SK-N-DZ (cell line): ENCODE measurements at places on chromosomes 1 and 21.

DNA sequence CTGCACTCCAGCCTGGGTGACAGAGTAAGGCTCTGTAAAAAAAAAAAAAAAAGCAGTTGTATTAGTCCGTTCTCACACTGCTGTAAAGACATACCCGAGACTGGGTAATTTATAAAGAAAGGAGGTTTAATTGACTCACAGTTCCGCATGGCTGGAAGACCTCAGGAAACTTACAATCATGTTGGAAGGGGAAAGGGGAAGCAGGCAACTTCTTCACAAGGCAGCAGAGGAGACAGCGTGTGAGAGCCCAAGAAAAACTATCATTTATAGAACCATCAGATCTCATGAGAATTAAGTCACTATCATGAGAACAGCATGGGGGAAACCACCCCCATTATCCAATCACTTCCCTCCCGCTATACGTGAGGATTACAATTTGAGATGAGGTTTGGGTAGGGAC, 151.7 kb upstream of the NR5A2 start:
- no peak for DNase-seq

- DNase-seq: no peak
Measured at GRCh38 chr1:155179112-155180031, 5.7 kb downstream of the TRIM46 start.

DNA sequence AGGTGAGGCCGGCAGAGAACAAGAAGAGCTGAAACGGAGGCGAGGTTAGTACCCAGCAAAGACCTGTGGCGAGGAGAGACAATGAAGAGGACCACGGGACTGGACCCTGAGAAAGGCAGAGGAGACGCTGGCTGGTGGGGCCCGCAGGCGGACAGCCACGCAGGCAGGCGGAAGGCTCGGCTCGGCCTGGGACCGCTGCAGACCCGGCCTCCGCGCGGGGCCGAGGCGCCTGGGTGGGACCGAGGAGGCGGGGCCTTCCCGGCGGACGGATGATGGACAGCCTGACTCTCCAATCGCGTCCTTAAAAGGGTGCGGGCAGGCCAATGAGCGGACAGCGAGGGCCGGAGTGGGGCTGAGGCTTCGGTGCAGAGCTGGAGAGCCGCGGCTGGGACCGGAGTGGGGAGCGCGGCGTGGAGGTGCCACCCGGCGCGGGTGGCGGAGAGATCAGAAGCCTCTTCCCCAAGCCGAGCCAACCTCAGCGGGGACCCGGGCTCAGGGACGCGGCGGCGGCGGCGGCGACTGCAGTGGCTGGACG, at the start of gene MPZL1:
Gene MPZL1, plus strand, starts transcription at position 366 of the 535 bp plus-strand sequence. CDS start 170 bp downstream, outside the sequence.
- peak; percentile 91 for DNase-seq

DNA sequence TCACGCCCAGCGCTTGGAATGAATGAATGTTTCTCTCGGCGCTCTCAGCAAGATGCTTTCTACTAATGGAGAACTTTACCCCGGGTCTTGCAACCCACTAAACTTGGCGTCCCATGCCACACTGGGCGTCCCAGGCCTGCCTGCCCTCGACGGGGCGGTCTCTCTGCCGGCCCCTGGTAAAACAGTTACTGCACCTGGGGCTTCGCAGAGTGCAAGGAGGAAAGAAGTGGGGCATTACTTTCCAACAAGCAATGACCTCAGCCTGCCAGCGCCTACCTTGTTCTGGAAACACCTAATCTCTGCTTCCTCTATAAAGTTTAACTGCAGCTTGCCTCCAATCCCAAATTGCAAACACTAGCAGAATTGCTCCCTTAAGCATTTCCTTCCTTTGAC, 27.8 kb upstream of the NFIA start:
- no peak for DNase-seq

GRCh38 chr1:39926343-39926793, 24.7 kb upstream of the MYCL start:
- DNase-seq: no peak

GRCh38 chr1:34686531-34686930, 68.3 kb upstream of the GJB5 start:
- DNase-seq: no peak

GRCh38 chr1:52792036-52792435, 50.5 kb upstream of the ZYG11A start:
- no peak for DNase-seq

- no peak for DNase-seq
Measured at GRCh38 chr1:243550276-243550675, 294.4 kb downstream of the SDCCAG8 start.

DNA sequence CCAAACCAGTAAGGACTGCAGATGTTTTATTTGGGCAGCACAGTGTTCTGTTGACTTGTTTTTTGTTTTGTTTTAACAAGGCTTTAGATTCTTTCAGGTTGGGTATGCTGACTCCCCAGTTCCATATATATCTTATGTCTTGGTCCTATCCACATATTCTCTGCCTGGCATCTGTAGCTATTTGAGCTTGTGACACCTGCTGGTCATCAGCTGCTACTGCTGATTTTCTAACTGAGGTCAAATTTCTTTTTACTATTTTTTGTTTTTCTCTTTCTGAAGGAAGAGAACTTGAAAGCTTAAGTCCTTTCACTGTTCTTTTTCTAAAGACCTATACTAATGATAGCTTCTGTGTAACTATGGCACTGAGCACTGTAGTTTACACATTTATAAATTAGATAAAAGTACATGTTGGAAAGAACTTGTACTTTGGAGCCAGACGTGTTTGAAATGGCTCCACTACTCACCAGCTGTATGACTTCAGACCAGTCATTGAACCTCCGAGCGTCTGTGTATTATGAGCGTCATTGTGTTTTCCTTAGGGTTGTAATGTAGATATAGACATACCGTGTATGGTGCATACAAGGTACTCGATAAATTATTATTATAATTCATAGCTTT, 109.4 kb downstream of the NRDC start:
- peak; percentile 35 for DNase-seq

DNA sequence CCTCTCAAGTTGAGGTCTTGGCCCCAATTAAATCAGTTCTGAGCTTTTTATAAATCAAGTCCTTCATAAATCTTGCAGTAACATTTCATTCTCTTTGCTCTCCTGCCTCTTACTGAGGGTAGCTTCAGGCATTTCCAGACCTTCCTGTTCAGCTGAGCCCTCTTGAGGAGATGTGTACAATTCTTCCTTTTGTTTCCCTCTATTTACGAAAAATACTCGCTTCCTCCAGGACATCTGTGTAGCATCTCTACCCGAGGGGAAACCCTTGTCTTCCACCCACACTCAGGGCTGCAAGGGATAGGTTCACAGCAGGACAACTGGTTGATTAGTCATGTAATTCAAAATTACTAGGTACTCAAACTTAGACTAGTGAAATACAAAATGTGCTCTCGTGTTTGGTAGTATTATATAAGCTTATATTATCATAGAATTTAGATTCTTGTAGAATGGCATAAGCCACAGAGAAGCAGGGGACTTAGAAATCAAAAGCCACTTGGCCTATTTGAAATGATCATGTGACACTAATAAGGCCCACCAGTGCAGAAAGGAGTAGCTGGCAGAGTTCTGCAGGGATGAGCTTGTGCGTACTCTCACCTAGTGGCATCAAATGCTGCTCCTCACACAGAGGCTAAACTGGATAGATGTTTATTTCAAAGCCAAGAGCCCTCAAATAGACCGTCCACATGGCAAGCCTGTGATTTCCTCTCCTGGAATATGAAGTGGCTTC, 126.7 kb downstream of the GDAP2 start:
- no peak for DNase-seq

DNA sequence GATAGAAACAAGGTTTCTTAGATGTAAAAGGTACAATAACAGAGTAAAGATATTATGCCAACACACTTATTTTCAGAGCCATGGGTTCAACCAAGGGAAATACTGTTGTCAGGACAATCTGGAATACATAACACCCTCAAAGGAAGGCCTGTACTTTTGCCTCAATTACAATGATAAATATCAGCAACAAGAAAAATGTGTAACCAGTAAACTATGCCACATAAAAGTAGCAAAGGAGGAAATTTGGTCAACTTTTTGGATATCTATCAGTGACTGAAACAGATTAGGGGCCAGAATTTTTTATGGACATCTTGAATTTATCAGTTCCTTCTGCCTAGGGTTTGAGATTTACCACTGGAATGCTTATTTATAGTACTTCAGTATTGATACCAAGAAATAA, 24.6 kb upstream of the RAP1GAP start:
- DNase-seq: no peak

GRCh38 chr21:34037009-34037795, 36.2 kb upstream of the MRPS6 start:
- no peak for DNase-seq
